Mucosa of gallbladder (tissue), 1 donor: ENCODE measurements at places on chromosomes 2 and 18.

DNA sequence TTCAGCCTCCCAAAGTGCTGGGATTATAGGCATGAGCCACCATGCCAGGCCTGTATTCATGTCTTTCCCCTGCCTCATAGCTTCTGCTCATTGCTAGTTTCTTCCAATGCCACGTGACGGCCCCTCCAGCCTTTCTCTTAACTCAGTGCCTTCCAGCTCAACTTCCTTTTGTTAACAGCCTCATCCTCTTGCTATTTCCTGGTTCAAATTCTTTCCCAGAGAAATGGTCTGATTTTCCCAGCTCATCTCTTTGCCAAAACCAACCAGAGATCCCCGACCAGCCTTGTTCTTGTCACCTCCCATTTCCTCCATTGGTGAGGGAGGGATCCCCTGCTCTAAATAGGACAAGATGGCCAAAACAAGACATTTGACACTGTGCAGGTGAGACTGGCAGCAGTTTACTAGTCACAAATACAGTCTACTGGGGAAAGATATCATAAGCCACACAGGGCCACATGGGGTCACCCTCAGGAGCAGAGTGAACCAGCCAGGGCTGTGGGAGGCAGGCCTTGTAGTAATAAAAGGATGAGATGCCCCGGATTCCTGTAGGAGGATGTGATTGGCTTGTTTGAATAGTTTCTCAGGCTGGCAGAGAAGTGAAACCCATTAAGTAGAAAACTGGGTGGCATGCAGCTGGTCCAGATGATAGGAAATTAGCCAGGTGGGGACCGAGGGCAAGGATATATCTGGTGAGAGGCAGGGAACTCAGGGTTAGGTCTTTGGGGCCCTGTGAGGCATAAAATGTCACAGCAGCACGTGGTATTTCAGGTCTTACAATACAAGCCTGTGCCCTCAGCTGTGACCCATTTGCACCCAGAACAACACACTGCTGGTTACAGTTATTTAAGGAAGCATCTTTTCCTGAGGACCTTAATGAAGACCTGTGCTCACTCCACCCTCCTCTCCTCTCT, 6.4 kb downstream of the CD207 start:
- DNase-seq: no peak

- DNase-seq: no peak
These were observed 38.1 kb downstream of the KIAA1328 start for GRCh38 chr18:36867056-36867455.

- no peak for DNase-seq
These were observed 752.0 kb upstream of the HS6ST1 start for GRCh38 chr2:129070663-129071062.

DNA sequence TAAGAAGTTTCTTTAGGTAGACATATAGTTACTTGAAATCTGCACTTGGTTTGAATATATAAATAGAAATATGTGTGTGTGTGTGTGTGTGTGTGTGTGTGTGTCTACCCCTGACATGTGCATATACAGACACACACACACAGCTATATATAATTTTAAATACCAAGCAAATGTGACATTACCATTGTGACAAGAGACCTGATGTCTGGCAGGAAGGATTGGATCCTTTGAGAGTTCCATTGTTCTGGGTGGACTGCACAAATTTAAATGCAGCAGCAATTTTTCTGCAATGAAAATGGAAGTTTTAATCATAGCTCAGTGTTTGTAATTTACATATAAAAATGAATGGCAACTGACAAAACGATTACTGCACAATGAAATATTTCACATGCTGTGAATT, 87.8 kb upstream of the CCDC195 start:
- no peak for DNase-seq

GRCh38 chr2:137249463-137250130, 484.3 kb downstream of the THSD7B start:
- DNase-seq: no peak

DNA sequence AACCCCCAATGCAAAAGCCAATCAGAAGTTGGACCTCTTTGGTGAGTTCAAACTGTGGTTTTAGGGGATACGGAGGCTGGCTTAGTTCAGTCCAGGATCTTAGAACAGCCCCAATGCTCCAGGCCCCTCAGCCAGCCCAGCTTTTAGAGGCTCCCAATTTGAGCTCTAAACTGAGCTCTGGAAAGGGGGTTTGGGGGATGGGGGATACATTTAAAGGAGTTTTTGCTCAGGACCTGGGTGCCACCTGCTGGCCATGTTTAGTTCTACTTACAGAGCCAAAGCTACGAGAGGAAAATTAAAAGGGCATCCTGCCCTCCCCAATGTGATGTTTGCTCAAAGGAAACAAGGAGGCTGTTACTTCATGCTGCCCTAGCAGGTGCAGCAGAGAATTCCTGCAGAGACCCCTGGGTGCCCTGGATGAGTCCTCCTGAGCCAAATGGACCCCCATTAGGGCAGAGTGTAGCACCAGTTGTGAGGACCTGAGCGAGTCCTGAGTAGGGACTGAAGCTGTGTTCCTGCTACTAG, 15.9 kb upstream of the TMEM214 start:
- peak; percentile 51 for DNase-seq

DNA sequence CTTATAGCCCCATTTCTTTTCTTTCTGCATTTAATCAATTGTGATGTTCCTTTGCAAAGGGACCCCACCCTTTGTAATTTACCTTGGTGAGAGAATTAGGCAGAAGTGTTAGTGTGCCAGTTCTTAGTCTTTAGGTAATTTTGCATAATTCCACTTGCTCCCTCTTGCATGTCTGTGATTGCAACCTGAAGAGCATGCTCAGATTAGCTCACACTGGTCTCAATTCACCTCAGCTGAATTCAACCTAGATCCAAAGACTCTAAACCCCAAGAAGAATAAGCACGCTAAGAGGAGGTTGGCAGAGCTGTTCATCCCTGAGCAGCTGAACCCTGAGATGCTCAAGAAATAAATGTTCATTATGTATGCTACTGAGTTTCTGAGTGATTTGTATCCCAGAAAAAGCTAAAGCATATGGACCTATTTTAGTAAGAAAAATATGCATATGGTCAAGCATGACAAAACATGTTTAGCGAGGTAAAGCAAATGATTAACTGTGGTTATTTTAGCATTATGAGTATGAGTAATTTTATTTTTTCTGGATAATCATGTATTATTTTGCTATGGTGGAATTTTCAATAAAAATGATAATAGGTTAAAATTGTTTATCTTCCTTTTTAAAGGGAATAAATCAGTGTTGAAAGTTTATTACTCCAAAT, 299.2 kb upstream of the ZSWIM2 start:
- DNase-seq: no peak

DNA sequence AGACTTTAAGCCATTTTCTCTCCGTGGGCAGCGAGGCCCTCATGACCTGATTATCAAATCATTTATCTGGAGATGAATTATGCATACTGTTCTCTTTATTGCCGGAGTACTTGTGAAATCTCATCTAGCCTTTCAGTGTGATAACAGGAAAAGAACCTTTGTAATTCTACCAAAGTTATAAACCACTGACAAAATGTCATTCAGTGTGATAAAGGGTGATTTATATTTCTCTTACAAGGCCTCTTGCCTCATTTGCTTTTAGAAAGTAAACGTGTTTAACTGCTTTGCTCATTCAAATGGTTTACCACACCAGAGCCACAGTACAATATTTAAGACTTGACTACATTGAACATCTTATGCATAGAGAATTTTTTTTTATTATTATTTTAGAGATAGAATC, 13.8 kb downstream of the MTCL1 start:
- DNase-seq: no peak

- no peak for DNase-seq
These were observed 354.1 kb downstream of the HRH4 start for GRCh38 chr18:24814521-24814920.

GRCh38 chr2:74843899-74844298, 10.0 kb downstream of the HK2 start:
- DNase-seq: no peak

DNA sequence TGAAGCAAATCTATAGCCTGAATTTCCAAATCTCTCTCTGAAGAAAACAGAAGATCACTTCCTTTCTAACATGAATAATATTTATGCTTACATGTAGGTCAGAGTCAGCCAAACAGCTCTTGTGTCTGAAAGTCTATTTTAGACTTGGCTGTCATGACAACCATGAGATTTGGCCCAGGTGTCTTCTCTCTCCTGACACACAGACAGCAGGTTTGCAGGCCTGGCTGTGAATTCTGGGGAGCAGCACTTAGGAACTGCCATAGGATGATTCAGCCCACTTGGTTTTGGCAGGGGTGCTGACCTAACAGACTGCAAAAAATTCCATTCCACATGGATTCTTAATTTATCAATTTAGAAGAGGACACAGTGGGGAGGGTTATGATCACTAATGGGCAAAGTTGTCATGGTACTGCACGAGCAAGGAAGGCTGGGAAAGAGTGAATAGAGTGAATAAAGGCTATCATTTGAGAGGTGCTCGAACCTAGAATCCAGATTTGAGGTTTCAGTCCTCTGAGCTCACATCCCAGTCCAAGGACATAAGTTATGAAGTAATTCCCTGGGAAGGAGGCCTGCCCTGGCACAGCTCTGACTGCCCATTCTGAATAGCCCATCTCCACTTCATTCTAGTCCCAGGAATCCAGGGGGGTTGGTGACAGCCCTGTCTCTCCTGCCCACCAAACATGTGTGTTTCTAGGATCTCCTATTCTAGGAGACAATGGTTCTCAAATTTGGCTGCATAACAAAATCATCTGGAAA, 453.9 kb upstream of the TRIB2 start:
- DNase-seq: no peak

- peak; percentile 65 for DNase-seq
These were observed 27.3 kb downstream of the GKN2 start for GRCh38 chr2:68925295-68925896.

GRCh38 chr2:237343993-237344392, 70.0 kb downstream of the COL6A3 start:
- DNase-seq: no peak

- DNase-seq: no peak
These were observed 220.7 kb downstream of the NDUFA10 start for GRCh38 chr2:239804161-239805042.

DNA sequence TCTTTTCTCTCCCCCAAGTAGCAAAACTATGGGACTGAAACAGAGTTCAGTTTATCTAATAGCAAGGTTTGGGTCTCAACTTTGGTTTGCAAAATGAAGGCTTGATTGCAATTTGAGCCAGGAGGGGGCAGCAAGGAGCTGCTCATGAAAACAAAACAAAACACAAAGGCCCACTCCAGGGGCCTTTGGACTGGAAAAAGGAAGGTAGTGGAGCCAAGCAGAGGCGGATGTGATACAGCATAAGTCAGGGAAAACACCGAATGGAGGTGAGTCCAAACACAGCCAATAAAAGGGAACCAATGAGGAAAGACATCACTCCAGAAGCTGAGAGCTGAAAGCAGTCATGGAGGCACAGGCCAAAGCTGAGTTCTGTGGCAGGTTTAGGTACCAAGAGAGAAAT, 799.7 kb upstream of the ACVR2A start:
- DNase-seq: peak; percentile 19
